GOT3 (cell line): ENCODE measurements at places on chromosomes 5 and 9.

- DNase-seq = no peak
Observed at GRCh38 chr5:88502179-88503040, 233.8 kb upstream of the TMEM161B start.

GRCh38 chr9:93225417-93225816, 41.5 kb downstream of the WNK2 start:
- no peak for DNase-seq

DNA sequence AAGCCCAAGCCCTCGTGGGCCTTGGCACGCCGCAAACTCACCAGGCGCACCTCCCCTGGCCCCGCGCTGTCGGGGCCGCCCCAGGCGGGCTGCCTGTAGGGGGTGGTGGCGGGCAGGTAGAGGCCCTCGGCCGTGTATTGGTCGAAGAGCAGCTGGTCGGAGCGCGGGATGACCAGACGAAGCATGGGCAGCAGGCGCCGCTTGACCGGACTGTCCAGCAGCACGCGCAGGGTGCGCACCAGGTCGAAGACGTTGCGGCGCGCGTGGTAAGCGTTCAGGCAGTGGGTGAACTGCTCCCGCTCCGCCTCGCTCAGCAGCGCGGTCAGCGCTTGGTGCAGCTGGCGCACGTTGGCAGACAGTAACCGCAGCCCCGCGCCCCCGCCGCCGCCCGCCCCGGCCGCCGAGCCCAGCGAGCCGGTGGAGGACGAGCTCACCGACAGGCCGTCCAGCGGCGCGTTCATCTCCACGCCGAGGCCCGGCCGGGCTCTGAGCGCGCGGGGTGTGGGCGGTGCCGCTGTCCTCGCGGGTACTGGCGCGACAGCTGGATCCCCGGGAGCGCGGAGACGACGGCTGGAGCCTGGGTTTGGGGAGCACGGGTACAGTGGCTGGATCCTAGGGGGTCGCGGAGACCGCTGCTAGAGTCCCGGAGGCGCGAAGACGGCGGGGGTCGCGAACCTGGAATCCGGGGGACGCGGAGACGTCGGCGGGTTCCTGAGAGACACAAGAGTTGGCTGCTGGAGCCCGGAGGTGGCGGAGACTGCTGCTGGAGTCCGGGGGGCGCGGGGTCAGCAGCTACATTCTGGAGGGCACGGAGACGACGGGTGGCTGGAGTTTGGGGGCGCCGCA, 709 bp downstream of the WHRN start:
- DNase-seq = no peak

DNA sequence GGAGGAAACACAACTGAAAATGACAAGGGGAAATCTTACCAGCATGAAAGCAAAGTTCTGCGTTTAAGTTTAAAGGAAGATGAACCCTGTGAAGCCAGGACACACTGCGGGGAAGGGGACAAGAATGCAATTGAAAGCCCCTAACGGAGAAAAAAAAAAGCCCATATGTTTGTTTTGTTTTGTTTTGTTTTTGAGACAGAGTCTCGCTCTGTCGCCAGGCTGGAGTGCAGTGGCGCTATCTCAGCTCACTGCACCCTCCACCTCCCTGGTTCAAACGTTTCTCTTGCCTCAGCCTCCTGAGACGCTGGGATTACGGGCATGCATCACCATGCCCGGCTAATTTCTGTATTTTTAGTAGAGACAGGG, 2.9 kb downstream of the STK10 start:
- no peak for DNase-seq

GRCh38 chr9:81377320-81377719, 312.0 kb downstream of the TLE1 start:
- no peak for DNase-seq

GRCh38 chr5:75839547-75839946, 122.3 kb upstream of the POC5 start:
- DNase-seq = no peak

DNA sequence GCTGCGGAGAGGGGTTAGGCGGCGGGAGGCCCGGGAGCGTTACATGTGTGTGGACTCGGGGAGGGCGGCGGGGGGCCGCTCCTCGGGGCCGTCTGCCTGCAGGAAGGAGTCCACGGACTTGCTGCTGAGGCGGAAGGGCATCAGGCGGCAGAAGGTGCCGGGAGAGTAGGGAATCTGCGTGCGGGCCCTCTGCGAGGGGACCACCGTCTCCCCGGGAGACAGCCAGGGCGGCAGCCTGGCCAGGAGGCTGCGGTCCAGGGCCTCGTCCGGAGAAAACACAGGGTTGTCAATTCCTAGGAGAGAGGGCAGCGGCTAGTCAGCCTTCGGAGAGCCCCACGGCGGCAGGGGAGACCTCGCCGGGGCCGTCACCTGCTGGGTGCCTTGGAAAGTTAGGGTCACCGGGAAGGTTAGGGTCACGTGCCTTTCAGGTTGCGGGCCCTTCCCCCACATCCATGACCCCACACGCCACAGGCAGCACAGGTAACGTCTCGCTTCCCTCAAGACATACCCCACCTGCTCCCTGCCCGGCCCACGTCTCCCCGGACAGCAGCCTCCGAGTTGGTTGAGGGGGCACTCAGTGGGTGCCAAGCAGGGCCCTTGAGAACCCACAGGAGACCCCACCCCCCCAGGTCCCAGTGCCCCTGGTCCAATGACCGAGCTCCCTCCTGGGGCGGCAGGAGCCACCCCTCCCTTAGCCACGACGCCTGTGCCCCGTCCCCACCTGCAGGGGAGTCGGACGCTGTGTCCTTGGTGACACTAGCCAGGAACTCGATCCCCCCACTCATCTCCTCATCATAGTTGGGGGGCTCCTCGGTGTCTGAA, 32.1 kb downstream of the EXOC3 start:
- DNase-seq = no peak

DNA sequence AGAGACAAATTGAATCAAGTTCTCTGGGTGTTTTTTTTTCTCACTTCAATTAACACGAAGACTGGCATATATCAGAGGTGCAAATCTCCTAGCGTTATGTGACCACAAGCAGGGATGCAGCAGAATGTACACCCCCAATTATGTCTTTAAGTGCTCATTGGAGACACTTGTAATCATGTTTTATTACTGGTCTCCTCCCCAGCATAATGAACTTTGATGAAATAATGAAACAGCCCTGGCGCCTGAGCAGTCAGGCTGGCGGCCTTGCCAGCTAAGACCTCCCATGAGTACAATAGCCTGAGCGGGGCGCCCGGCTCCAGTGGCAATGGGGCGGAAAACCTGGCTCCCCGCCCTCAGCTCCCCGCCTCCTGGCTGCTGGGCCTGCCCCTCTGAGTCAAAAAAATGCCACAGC, 209.4 kb upstream of the MSX2 start:
- no peak for DNase-seq

GRCh38 chr5:652773-653350, 40.3 kb downstream of the TPPP start:
- DNase-seq = no peak

DNA sequence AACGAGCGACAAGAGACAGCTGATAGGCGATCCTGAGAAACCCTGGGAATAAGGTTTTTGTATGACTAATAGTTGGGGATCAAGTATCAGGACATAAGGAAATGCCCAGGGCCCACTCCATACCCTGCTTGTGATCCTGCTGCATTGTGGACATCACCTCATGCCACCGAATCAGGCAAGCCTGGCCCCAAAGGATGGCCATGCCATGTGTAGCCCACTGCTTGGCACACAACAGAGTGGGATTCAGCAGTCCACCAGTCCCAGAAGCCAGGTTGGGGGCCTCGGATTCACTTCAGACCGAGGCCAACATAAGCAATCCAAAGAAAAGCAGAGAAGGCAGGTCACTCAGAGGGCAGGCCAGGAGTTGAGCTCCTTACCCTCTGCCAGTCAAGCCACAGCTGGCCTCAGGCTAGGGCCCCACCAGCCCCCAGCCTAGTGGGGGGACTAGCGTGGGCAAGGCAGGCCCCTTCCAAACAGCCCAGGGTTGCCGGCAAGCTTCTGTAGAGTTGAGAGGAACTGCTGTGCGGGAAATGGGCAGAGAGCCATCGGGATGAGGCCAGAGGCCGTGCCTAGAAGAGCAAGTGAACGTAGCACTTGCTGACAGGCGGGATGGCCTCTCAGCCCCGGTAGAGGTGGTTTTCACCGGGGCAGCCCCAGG, 5.0 kb downstream of the NOP16 start:
- no peak for DNase-seq

DNA sequence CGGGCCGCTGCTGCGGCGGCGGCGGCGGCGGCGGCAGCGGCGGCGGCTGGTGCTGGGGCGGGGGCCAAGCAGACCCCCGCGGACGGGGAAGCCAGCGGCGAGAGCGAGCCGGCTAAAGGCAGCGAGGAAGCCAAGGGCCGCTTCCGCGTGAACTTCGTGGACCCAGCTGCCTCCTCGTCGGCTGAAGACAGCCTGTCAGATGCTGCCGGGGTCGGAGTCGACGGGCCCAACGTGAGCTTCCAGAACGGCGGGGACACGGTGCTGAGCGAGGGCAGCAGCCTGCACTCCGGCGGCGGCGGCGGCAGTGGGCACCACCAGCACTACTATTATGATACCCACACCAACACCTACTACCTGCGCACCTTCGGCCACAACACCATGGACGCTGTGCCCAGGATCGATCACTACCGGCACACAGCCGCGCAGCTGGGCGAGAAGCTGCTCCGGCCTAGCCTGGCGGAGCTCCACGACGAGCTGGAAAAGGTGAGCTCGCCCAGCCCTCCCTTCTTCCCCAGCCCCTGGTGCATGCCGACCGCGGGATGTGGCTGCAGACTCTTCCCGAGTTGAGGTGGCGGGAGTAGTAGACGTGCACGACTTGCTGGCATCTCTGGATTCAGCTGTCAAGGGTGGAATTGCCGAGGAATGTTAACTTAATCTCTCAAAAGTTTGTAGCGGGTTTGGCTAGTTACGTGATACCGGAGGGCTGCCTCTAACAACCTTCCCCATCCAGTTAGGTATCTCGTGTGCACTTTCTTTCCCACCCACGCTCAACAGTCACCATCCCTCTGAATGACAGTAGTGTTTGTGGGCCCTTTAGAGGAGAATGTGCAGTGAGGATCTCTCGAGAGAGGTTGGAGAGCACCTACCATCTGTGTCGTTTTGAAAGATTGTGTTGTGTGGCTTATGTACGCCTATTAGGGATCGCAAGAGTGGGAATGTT, 932 bp downstream of the SLC12A2 start:
- peak; percentile 10 for DNase-seq

DNA sequence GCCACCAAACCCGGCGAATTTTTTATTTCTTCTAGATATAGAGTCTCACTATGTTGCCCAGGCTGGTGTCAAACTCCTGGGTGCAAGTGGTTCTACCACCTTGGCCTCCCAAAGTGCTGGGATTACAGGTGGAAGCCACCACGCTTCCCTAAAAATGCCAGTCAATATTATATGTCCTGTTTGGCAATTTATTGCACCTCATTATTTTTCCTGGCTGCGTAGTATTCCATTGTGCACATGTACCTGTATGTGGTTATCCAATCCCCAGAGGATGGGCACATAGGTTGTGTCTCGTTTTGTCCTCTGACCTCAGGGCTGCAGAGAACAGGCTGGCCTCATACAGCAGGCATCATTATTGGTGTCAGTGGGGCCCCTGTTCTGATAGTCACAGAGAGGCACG, 181.7 kb downstream of the C9orf50 start:
- no peak for DNase-seq

DNA sequence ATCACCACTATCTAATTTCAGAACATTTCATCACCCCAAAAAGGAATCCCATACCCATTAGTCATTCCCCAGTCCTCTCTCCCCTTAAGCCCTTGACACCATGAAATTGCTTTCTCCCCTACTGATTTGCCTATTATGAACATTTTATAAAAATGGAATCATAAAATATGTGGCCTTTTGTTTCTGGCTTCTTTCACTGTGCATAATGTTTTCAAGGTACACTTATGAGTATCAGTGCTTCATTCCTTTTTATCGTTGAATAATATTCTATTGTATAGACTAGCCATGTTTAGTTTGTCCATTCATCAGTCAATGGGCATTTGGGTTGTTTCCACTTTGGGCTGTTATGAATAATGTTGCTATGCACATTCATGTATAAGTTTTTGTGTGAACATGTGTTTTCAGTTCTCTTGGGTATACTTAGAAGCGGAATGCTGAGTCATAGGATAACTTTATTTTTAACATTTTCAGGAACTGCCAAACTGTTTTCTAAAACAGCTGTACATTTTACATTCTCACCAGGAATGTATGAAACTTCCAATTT, 40.4 kb upstream of the FGF1 start:
- no peak for DNase-seq
